Left lung (tissue), 14 donors: ENCODE measurements at places on chromosomes 3 and 15. TPM values are rescaled to one million over a fixed set of nuclear protein-coding genes. Genes with fewer than 3 reads are reported as not detected.
A peak's percentile ranks its signal among the peaks of the same experiment; 100 is the strongest.

DNA sequence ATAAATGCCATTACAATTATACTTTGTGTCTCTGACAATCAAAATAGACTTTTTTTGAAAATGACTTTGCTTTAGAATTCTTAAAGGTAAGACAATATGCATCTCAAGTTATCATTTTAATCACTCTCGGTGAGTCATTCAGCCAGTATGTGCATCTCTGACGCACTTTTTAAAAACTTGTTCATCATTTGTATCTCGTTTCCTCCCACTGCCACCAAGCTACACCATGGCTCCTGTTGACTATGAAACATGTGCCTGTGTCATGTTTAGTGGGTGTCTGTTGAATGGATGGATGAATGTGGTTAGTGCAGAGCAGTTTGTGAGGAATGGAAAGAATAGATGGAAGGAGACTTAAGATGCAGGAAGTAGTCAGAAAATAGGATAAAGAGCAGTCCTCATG is 68.6 kb downstream of the ARPP21 start:
- no peaks in the 10 kb centered on the region for H3K4me1 ChIP-seq
- H3K27me3 ChIP-seq = no peaks in the 10 kb centered on the region
- H3K27ac ChIP-seq = no peak overlapping the region
- DNase-seq = no peak
- H3K4me3 ChIP-seq = no peak overlapping the region

- no peak overlapping the region for H3K4me3 ChIP-seq
- no peaks in the 10 kb centered on the region for H3K36me3 ChIP-seq
- H3K27me3 ChIP-seq = no peaks in the 10 kb centered on the region
- DNase-seq = no peak
- no peaks in the 10 kb centered on the region for H3K4me1 ChIP-seq
- no peak overlapping the region for H3K27ac ChIP-seq
Measured at GRCh38 chr3:50817756-50818529, 143.2 kb downstream of the DOCK3 start.

GRCh38 chr3:72458375-72458774 is 389.9 kb downstream of the SHQ1 start:
- H3K4me1 ChIP-seq = peaks cover 11% of the 10 kb centered on the region
- H3K36me3 ChIP-seq = no peaks in the 10 kb centered on the region
- no peaks in the 10 kb centered on the region for H3K27me3 ChIP-seq
- no peak for DNase-seq

DNA sequence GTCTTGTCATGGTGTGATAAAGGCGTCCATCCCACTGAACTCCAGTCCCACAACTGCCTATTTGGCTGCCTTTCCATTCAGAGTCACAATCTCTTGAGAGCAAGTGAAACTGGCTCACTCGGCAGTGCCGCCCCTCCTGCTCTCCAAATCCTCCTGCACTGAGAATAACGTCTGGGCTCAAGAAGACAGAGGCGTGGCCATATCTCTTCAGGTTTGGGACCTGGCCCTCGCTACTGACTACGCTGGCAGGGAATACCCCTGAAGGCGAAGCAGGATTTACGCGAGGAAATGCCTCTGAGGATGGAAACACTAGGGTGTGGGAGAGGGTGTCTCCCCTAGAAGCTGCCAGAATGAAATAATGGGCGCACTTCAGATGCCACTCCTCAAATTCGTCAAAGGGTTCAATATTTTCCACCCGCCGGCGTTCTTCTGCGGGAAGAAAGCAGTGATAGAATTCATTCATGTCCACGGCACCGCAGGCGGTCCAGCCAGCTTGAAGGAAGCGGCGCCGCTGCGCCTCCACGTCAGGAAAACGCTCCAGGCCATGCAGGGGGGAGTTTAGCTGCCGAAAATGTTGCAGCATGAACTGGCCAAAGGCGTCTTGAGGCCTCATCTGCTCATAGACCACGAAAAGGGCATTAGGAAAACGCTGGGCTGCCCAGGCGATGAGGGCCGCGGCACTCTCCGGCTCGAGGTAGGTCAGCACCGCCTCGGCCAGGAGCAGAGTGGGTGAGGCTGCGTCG is 985 bp downstream of the LCMT2 start:
- H3K27ac ChIP-seq = peak overlapping the region; percentile 92
- peaks cover 24% of the 10 kb centered on the region for H3K4me1 ChIP-seq
- H3K4me3 ChIP-seq = peak overlapping the region; percentile 76
- no peaks in the 10 kb centered on the region for H3K27me3 ChIP-seq
- no peak for DNase-seq

GRCh38 chr15:41974041-41974440 is 1.7 kb upstream of the EHD4 start:
- H3K36me3 ChIP-seq = no peaks in the 10 kb centered on the region
- no peak for DNase-seq
- H3K4me3 ChIP-seq = no peak overlapping the region
- H3K27ac ChIP-seq = no peak overlapping the region
- no peaks in the 10 kb centered on the region for H3K27me3 ChIP-seq
- H3K4me1 ChIP-seq = peaks cover 33% of the 10 kb centered on the region

DNA sequence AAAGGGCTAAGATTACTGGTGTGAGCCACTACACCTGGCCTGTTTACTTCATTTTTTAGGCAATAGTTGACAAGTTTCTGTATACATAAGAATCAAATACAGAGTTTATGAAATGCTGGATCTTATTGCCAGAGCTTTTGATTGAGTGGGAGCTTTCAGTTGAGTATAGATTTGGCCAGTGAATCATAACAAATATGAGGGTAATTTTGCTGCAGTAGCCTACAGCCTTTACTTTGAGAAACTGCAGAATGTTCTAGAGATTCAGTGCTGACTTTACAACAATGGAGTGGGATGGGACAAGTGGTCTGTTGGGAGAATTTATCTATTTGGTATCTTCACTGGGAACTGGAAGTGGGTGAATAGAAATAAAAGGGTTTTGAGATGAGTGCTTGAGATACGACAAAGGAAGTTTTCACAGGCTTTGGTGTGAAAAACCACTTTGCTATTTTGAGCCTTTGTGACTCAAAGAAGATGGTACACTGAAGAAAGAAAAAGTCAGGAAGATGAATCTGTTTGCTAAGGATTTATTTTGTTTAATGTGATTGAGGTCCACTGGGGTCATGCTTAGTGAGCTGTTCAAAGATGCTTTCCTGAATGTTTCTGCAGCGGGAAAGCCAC is 227.8 kb downstream of the UBE2E2 start:
- no peak overlapping the region for H3K27ac ChIP-seq
- H3K4me1 ChIP-seq = no peaks in the 10 kb centered on the region
- H3K27me3 ChIP-seq = no peaks in the 10 kb centered on the region

DNA sequence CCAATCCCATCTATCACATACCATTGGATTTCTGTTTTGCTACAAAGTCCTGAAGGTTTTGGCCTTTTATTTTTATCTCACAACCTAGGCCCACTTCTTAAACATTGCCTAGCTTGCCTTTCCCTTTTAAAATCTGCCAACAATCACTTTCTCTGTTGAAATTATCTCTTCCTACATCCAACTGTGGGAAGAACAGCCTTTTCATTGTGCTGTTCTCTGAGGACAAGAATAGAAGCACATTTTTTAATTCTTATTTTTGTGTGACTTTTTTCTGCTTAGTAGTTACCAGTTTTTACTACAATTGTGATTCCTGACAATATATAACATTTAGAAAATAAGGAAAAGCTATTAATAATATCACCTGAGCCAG is 159.2 kb downstream of the CNTN6 start:
- H3K27me3 ChIP-seq = no peaks in the 10 kb centered on the region
- H3K4me1 ChIP-seq = no peaks in the 10 kb centered on the region
- H3K27ac ChIP-seq = no peak overlapping the region
- no peak overlapping the region for H3K4me3 ChIP-seq

- no peaks in the 10 kb centered on the region for H3K27me3 ChIP-seq
- DNase-seq = no peak
- peaks cover 67% of the 10 kb centered on the region for H3K4me1 ChIP-seq
Measured at GRCh38 chr3:149820183-149820582, 7.2 kb downstream of the RNF13 start.

- no peaks in the 10 kb centered on the region for H3K36me3 ChIP-seq
- no peak overlapping the region for H3K27ac ChIP-seq
- no peaks in the 10 kb centered on the region for H3K27me3 ChIP-seq
Measured at GRCh38 chr15:84950570-84951111, 31.0 kb upstream of the PDE8A start.

GRCh38 chr3:134317106-134317947 is 56.9 kb downstream of the AMOTL2 start:
- DNase-seq = no peak
- peaks cover 28% of the 10 kb centered on the region for H3K4me1 ChIP-seq
- H3K36me3 ChIP-seq = no peaks in the 10 kb centered on the region
- no peak overlapping the region for H3K4me3 ChIP-seq
- H3K27me3 ChIP-seq = peaks cover 29% of the 10 kb centered on the region

DNA sequence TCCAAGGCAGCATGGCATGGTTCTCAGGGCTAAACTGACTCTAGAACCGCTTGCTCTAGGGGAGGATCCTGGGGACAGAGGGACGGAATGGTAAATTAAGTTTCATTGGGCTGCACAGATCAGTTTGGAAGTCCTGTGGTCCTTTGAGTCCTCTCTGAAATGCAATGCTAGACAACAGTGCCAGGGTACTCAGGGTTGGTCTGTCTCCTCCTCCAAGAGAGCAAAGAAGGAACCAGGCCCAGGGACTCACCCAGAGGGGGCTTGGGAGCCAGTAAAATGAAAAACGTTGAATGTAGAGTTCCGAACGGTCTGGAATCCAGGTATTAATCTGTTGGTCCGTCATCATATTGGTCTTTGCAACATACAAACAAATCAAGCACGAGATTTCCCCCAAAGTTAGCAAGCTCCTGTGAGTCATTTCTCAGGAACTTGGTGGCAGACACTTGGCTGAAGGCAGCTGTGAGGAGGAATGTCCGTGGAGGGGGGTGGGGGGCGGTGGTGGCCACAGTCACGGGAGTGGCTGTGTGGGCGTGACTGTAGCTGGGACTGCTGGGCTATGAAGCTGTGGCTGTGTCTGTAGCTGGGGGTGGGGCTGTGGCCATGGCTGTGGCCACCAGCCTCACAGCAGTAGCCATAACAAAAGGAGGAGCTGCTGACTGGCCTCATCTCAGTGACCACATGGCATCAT is 361.0 kb downstream of the SHQ1 start:
- no peaks in the 10 kb centered on the region for H3K27me3 ChIP-seq
- no peak overlapping the region for H3K4me3 ChIP-seq
- H3K27ac ChIP-seq = peak overlapping the region; percentile 51

The ALDH1A2 gene
- total RNA-seq = 3.7 TPM

The SAMD7 gene
- not detected for total RNA-seq

The LYSMD2 gene
- total RNA-seq = 19.6 TPM

The ILDR1 gene
- 9.8 TPM for total RNA-seq

The ZCWPW2 gene
- 0.84 TPM for total RNA-seq
